CD4-positive, alpha-beta T cell (primary cell): ENCODE measurements at places on chromosomes 11 and 22. TPM values are rescaled to one million over a fixed set of nuclear protein-coding genes. Genes with fewer than 3 reads are reported as not detected.

DNA sequence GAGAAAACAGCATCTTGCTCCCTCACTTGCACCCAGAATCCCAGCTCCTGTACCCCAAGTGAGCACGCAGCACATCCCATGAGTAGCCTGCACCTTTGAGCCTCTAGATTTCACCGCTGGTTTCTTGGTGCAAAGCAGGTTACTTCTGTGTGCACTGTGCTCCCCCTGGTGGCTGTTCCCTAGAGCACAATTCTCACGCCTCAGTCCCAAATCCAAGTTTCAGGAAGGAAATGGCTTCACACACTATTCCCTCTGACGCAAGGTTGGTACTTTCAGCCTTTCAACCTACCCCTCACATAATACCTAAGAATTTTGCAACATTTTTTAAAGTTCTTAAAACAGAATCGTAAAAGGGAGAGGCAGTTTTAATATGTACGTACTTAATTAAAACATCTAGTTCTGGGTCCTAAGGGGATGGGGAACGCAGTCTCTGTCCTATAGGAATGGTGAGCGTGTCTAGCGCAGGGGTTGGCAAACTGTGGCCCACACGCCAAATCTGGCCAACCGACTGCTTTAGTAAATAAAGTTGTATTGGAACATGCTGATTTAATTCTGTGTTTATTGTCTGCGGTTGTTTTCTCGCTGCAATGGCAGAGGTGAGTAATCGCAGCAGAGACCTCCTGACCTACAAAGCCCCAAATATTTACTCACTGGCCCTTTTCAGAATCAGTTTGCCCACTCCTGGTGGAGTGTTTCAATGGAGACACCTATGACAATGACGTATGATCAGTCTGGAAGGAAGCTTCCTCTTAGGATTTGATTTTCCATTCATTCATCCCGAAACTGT lies 27.5 kb downstream of the DHCR7 start:
- H3K27ac ChIP-seq = no peak overlapping the region
- no peak for DNase-seq
- no peaks in the 10 kb centered on the region for H3K27me3 ChIP-seq
- H3K4me3 ChIP-seq = no peak overlapping the region
- H3K4me1 ChIP-seq = no peaks in the 10 kb centered on the region
- H3K36me3 ChIP-seq = no peaks in the 10 kb centered on the region

- H3K4me3 ChIP-seq = no peak overlapping the region
- no peaks in the 10 kb centered on the region for H3K27me3 ChIP-seq
- H3K4me1 ChIP-seq = peaks cover 9% of the 10 kb centered on the region
- peaks cover 69% of the 10 kb centered on the region for H3K36me3 ChIP-seq
- DNase-seq = no peak
These were observed 9.1 kb upstream of the RANBP1 start for GRCh38 chr22:20106849-20107237.

- H3K27me3 ChIP-seq = no peaks in the 10 kb centered on the region
- peak; percentile 82 for DNase-seq
- no peaks in the 10 kb centered on the region for H3K36me3 ChIP-seq
- peak overlapping the region; percentile 36 for H3K4me3 ChIP-seq
These were observed 41.0 kb upstream of the CD5 start for GRCh38 chr11:61061081-61061826.

DNA sequence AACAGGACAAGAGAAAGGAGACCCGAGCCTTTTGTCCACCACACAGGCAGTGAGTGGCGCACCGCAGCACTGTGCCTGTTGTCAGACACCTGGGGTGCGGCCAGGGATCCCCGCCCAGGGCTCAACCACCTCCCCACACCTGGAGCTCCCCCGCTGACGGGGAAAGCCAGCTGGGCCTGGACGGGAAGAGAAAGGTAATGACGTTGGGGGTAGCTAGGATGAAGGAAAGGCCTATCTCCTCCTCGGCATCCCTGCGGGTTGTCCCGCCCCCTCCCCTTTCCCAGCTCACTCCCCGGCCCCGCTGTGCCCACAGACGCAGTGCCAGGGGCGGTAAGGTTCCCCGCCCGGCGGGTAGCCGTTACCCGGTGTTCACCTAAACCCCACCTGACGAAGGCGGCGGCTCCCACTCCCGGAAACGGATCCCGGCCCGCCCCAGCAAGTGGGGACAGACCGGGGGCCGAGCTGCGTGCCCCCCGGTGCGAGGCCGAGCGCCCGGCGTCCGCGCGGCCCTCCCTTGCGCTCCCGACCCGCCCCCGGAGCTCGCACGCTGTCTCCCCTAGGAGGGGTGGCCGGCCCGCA lies 495 bp downstream of the HYOU1 start:
- peaks cover 39% of the 10 kb centered on the region for H3K4me1 ChIP-seq
- peak overlapping the region; percentile 67 for H3K27ac ChIP-seq

Gene SYCE3
- not detected for total RNA-seq
